ENCODE measurements at places on chromosomes 7 and 10.

DNA sequence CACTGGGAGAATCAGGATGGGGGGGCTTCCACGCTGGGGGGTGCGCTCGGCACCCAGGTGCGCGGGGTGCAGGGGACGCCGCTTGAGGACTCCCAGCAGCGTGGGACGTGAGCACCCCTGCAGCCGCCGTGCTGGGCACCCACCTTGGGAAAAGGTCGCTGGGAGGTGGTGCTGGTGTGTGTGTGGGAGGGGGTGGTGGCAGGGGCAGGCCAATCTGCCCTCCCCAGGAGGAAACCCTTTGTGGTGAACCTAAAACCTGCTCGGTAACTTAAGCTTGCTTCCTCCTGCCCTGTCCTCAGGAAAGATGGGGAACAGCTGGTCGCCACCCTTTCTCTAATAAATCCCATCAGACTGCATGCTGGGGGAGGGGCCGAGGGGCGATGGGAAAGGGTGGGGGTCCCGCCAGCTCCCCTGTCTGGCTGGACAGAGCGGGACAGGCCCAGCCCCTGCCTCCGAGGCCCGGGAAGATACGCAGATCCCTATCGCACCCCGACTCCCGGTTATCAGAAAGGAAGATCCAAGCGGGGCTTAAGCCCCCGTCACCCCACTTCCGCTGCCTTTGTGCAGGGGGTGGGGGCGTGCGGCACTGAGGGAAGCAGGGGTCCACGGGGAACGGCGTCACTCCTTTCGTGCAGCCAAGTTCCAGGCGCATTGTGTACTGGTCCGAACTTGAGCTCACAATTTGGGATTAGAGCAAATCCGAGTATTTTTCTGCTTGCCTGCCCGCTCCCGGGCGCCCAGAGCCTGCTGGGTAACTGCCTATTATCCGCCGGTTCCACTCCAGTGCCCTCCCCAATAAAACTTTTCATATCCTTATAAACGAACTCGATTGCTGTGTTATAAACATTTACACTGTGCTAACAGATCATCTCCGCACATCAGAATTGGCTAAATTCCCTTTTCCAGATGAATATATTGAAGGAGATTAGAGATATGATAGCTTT lies 64.6 kb downstream of the UNCX start:
- DNase-seq = no peak

- no peak for DNase-seq
These were observed 8.6 kb downstream of the BTBD16 start for GRCh38 chr10:122279725-122280141.

DNA sequence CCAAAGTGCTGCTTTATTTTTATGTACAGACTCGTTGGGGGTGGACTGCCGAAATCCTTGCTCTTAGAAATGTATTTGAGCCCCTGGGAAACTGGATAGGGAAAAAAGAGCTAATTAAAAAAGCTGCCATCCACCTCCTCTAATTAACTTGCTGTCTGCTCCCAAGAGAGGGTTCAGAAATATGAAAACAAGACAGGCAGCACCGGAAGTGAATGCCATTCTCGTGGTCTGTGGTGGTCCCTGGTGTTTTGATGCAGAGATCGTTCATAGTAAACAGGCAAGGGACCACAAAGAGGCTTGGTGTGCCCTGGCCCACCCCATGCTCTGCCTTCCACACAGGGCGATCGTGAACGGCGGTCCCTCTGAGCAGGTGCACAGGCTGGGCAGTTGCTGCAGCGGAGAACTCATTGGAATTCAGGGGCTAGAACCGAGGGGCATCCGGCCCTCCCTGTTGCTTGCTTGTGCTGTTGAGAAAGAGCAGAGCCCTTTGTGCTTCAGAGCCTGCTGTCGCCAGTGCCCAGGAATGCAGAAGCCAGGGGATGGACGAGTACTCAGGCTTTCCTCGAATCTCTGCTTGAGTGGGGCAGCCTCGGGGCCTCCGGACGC lies 79.1 kb upstream of the BTBD16 start:
- no peak for DNase-seq

DNA sequence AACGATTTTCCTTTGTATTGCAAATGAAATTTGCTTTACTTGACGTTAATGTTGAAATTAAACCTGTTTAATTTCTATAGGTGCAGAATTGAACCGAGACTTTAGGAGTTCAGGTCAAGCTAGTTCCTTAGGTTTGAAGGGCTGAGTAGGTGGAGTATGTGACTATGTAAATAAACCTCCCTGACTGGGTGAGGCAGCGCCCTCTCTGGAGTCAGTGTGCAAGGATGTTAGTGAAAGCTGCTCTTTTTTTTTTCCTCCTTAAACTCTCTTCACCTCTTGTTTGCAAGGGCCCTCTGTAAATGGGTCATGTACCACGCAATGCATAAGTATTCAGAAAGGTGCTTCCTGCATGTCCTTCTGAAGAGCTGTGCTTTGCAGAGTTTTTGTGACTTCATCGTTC lies 33.8 kb downstream of the GALNT17 start:
- DNase-seq = no peak

DNA sequence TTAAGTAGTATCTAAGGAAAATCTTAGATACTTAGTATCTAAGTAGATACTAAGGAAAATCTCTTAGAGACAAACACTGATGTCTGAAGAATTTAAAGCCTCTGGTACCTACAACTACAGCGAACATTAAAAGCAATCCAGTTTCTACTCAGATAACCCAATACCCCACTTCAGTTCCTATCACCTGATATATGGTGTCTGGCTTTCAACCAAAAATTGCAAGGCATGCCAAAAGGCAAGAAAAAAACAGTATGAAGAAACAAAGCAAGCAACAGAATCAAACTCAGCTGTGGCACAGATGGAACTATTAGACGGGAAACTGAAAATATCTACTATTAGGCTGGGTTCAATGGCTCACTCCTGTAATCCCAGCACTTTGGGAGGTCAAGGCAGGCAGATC lies 31.1 kb downstream of the ARHGAP12 start:
- no peak for DNase-seq

DNA sequence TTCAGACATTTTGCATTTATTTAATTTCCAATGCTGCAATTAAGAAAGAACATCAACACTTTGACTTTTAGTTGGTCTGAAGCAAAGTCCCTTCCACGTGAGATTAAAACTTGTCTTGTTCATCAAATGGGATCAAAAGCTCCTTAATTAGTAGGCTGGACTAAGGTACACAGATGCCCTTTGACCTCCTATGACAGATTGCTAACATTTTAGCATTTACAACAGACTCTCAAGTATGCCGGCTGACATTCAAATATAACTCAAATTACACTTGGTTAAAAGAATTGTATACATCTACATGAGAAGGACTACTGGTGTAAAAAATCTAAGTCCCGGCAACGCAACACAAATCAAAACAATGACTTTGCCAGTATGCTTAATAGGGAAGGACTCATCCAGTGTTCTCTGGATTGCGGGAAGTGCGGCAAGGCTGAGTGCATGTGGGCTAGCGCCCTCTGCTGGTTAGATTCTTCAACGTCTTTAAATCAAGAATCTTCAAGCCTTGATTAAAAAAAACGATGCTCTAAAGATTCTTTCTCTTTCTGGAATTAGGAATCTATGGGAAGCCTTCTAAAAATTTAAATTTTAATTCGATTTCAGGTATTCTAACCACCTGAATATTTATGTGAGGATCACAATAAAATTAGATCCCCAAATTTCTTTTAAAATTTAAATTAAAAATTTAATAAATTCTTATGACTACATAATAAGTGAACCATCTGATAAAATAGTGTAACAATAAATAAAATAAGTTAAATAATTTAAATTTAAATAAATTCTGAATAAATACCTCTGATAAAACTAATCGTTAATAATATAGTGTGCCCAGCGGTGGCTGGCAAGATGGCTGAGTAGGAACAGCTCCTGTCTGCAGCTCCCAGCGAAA lies 444.7 kb downstream of the DGKB start:
- DNase-seq = peak; percentile 67

- DNase-seq = peak; percentile 63
These were observed 9.7 kb downstream of the ATP6V0E2 start for GRCh38 chr7:149883452-149883861.

GRCh38 chr7:44132039-44132438 lies 8.7 kb upstream of the POLD2 start:
- DNase-seq = no peak

DNA sequence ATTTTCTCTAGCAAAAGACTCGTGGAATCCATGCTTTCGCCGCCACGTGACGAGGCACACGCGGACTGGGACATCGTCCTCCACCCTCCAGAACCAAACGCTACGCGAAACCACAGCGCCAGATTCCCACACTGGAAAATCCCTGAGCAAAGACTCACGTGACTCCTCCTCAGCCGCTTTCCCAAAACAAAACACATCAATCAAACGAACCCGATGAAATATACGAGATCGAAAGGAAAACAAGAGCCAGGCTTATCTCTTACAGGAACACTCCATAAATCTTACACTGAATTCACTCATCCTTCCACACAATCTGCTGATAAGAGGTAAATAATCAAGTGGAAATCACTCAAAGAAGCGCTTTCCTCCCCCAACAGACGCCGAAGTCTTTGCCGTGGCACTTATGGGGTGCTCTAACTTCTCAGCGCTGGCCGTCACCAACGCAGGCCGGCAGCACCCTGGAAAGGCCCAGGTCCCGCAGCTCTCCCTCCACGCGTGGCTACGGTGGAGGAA lies 23.8 kb downstream of the DIP2C start:
- peak; percentile 35 for DNase-seq

DNA sequence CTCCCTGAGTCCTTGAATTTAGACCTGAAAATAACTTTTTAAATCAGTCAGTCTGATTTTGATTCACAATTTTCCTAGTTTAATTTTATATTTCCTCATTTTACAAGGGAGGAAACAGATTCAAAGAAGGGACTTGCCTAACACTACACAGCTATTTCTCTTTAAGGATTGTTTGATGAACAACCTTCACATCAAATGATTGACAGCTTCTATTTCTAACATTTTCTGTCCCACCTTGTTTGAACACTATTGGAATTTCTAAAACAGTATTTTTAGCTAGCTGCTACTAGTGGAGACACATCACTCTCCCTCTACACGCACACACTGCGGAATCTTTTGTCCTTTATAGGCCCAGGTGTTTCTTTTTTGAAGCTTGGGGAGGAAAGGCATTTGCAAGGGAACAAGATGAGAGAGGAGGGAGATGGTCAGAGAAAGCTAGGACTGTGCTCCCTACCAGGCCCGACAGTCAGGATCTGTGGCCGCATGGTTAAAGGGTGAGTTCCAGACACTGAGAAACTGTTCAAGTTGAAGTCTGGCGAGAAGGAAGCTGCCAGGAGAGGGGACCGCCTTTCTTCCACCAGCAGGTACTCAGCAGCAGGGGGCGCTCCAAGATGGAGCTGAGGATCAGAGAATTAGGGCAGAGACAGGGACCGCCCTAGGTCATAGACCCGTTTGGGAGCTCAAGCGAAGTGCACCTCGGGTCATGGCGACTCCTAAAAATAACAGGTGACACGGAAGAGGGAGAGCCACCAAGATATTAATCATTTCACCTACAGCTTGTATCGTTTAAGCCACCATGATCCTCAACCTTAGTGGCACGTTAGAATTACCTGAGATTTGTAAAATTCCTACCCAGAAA lies 49.7 kb downstream of the DNAJC12 start:
- DNase-seq = peak; percentile 79

DNA sequence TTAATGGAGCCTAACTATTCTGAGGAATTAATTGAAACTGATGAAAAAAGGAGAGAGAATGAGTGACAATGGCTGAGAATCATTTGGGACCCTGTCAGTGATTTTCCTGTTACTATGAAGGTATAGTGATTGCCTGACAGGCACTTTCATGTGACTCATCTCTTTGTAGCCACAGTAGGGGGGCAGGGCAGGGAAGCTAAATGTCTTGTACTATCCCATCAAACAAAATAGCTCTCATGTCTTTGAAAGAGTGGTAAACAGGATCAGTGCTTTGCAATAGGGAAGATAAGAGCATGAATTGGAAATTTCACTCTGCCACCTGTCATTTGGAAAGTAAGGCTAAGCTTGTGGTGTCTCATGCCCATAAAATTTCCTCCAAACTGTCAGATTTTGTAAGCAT lies 94.5 kb upstream of the GSDME start:
- DNase-seq = no peak

DNA sequence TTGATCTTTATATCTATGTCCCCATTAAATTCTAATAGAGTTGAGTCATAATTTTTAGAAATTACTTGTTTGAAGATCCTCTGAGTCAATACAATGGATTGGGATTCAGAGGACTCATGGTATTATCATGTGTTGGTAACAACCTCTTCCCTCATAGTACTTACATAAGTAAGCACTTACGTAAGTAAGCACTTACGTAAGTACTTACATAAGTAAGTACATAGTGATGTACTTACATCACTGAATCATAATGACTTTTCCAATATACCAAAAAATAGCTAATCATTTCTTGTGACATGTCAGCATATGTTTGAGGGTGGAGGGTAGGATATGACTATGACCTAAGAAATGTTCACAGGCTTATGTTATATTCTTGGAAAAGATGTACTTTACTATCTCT lies 740.5 kb downstream of the SORCS1 start:
- no peak for DNase-seq

GRCh38 chr7:151506901-151507382 lies 12.8 kb downstream of the RHEB start:
- DNase-seq = no peak

DNA sequence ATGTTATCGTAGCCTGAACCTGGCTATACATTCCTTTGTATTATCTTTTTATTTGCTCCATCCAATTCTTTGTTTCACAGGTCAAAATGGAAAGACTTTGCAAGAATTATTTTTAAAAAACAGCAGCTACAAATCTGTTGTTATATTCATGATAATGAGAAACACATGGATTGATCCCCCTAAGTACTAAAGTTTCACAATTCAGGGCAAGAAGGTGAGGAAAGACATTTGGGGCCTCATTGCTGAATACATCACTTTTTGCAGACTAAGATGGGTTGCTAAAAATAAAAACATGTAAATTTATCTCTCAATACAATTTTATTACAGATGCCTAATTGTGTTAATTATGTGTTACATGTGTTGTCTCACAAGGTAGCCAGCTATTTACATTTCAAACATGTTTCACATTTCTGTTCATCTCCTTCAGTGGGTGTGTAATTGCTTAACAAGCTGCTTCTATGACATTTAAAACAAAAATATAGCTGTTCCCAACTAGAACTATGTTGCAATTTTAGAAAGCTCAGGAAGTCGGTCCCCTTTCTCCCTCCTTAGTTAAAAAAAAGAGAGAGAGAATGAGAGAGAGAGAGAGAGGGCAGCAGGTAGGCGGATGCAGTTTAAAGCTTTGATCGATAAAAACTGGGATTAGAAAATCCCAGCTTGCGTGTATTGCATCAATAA lies 606.3 kb upstream of the FZD8 start:
- DNase-seq = no peak

GRCh38 chr7:68730194-68730593 lies 868.1 kb upstream of the AUTS2 start:
- DNase-seq = no peak

DNA sequence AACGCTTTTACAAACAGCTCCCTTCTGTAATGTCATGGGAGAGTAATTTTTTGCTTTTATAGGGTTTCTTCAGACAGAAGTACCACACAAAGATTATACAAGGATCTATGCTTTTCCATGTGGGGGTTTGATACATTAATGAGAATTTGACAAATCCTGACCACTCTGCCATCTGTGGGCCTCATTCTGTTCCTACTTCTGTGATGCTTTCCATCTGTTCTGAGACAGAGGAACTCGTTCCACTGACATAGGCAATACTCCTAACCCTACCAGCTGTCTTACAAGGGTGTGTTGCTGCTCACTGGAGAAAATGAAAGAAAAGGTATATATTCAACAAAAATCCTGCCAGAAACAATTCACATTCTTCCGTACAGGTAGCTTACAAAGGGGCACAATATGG lies 59.4 kb upstream of the NAMPT start:
- DNase-seq = no peak
